ENCODE measurements at places on chromosomes 1 and 21.

- DNase-seq = no peak
Measured at GRCh38 chr1:65812065-65812464, 19.4 kb downstream of the PDE4B start.

DNA sequence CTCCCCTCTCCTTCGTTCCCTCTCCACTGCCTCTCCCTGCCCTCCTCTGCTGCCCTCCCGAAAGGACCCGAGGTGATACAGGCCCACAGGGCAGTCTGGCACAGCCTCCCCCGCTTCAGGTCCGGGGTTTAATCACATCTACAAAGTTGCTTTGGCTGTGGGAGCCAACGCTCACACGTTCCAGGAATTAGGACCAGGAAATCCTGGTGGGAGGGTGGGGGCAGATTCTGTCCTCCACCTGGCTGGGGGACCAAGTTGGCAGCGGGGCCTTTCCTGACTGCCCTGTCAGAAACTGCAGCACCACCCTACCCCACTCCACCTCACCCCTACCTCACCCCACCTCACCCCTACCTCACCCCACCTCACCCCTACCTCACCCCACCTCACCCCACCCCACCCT, 95.1 kb downstream of the WDR4 start:
- DNase-seq = no peak

GRCh38 chr1:173341307-173341706, 134.2 kb upstream of the TNFSF4 start:
- no peak for DNase-seq

- no peak for DNase-seq
Measured at GRCh38 chr1:213067352-213067751, 16.3 kb downstream of the RPS6KC1 start.

DNA sequence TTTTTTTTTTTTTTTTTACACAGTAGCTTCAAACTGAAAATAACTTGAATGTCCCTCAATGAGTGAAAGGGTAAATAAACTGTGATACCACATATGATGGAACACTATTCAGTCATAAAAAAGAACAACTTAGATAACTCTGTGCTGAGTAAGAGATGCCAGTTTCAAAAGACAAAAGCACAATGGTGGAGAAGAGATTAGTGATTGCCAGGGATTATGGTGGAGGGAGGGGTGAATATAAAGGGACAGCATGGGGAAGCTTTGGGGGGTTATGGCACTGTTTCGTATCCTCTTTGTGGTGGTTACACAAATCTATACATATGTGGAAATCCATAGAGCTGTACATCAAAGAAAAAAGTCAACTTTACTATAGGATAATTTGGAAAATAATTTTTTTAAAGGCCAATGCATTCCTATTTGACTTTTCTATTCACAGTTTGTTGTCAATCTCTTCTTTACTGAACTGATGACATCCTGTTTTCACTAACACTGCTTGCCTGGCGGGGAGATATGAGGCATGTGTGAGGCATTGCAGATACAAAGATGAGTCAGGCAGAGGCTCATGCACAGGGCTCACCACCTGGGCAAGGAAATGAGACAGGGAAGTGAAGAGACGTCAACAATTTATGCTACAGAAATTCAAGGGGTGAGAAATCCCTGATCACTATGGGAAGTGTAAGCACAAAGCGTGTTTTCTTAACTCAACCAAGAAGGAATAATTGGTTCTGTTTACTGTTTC, 302.7 kb downstream of the DUSP10 start:
- peak; percentile 24 for DNase-seq

DNA sequence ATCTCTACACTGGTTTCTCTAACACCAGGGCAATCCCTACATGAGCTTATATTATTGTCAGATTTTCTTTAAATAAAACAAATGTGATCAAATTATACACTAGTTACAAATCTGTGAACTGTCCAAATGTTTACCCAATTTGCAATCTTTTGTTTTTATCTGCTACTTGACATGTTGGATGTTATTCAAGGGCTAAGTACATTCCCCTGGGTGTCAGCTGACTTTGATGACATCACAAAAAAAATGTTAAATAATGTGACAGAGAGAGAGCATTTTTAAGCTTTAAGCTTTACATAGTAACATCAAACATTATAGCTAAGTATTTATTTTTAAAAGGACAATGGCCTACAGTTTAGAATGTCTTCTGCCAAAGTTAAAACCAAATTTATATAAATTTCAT, 431.3 kb upstream of the PKN2 start:
- no peak for DNase-seq

GRCh38 chr1:92511541-92511940, 24.8 kb upstream of the GFI1 start:
- no peak for DNase-seq

- DNase-seq = peak; percentile 35
Measured at GRCh38 chr1:54671985-54672608, 30.5 kb downstream of the MROH7 start.

DNA sequence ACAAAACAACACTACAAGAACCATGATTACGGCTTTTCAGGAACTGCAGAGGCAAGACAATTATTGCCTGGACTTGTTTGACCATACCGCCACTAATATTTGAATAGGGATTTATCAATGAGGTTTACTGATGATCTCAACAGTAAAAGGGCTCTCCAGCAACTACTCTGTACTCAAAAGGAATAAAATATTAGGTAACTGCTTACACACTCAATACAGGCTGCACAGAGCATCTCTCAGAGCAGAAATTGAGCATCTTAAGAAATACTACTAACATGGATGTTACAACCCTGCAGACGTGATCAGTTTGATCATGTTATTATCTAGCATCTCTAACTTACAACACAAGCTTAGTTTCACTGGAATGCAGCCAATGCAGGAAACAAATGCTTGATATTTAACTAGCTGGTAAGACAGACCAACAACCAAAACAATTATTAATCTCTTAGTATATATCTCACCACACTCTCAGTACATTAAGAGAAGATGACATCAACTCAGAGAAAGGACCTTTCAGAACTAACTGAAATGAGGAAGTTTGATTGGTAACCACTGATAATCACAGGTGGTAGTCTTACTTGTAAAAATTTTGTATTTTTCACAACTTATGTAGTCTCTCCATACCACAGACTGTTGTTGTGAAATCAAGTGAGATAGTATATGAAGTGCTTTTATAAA, 52.2 kb downstream of the PUM1 start:
- no peak for DNase-seq

DNA sequence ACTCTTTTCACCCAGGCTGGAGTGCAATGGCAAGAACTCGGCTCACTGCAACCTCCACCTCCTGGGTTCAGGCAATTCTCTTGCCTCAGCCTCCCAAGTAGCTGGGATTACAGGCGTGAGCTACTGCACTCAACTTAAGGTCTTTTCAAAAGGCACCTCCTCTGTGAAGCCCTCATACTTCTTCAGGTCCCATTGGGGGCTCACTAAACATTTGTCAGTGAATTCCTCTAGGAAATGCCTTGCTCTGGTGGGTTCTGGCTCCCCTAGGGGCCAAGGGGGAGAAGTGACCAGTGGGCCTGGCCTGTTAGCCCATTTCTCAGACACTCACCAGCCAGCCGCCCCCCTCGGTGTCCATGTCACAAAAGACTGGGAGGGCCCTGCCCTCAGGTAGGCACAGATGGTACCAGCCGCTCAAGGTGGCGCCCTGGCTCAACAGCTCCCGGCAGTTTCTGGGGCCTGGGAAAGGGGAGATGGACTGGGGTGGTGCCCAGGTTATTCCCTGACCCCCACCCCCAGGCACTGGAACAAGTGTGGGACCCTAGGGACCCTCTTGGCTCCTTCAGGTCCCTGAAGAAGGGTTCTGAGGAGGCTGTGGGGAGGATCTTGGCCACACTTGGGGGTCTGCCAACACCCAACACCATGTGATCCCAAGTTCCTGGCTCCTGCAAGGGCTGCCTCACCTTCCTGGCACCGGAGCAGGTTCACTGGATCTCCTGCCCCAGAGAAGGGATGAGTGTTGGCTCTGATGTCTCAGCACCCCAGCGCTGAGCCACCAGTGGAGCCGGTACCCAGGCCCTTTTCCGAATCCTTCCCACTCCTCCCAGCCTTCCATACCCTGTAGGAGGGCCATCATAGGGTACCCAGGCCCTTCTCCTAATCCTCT, 1.6 kb downstream of the FCN3 start:
- no peak for DNase-seq

DNA sequence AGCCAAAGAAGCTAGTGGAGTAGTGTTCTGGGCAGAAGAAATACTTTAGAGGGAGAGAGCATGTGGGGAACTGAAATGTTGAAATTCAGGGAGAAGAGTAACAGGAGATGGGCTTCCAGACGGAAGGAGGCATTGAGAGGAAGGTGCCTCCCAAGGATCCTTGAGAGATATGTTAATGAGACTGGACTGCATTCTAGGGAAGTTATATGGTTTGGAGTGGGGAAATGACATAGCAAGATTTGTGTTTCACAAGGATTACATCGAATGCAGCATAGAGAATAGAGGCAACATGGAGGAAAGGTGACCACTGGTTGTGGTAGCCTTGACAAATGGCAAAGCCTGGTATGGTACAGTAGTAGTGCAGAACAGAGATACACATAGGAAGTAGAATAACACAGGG, 160.5 kb upstream of the HMCN1 start:
- DNase-seq = no peak
